ENCODE measurements at places on chromosomes 3 and 15.

DNA sequence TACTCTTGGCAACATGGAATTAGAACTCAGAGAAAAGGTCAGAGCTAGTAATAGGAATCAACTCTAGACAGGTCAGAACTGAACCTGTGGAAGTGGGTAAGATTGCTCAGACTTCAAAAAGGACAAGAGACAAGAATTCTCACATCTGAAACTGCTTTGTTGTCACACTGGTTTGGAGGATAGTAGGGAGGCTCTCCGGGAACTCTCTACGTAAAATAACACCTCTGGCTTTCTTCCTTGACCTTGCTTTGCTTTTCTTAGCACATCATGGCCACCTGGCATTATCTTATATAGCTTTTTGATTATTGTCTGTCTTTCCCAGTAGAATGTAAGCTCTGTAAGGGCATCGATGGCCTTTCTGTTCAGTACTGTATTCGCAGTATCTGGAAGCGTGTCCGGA is 13.2 kb upstream of the NFKBIZ start:
- DNase-seq, result no peak

- DNase-seq, result no peak
Measured at GRCh38 chr3:182393830-182394367, 399.4 kb upstream of the ATP11B start.

DNA sequence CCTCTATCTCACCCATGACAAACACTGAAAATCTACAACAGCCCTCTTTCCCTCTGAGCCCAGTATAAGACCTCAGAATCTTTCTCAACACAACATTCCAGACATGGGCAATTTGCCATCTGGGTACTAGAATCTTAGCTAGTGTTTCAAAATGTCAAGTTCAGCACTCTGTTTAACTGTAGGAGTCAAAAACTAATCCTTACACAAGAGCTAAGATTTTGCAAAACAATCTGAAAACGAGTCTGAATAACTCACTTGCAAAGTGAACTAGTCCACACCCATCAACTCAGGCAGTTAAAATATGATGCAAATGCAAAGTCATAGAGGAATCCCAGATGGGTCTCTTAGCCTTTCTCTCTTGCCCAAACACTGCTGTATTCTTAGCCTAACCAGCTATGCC is 67.8 kb downstream of the GPR176 start:
- no peak for DNase-seq

- no peak for DNase-seq
Measured at GRCh38 chr3:40921251-40921650, 278.1 kb upstream of the CTNNB1 start.

DNA sequence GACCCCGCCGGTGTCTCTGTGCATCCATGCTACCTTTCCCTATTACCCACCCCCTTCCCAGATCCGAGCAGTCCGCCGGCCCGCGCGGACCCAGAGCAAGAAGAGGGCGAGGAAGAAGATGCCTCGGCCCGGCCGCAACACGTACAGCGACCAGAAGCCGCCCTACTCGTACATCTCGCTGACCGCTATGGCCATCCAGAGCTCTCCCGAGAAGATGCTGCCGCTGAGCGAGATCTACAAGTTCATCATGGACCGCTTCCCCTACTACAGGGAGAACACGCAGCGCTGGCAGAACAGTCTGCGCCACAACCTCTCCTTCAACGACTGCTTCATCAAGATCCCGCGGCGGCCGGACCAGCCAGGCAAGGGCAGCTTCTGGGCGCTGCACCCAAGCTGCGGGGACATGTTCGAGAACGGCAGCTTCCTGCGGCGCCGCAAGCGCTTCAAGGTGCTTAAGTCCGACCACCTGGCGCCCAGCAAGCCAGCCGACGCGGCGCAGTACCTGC is 788 bp downstream of the FOXB1 start:
- no peak for DNase-seq

DNA sequence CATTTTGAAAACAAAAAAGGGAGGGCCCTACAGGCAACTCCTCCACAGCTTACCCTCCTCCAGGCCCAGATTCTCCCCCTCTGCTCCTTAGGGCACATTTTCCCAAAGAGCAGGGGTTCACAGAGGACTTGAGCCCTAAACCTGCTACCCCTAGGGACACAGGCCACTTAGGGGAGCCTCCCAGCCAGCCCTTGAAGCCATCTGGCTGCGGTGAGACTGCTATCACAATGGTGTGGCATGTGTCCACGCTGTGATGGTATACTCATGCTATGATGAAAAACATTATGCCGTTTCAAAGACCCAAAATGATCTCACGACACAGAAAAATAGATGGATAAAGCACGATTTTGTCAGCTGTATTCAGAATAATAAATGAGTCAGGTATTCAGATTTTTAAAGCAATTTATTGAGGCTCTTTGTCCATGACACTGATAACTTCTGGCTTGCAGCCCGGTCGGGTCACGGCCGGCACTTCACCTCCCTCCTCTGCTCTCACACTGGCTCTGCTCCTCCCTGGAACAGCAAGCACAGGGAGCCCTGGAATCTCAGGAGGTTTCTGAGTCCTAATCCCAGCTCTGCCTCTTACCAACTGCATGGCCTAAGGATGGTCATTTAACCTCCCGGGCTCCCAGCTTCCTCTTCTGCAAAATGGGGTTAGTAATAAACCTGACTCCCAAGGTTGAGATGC is 115.3 kb downstream of the MEGF11 start:
- DNase-seq, result no peak

DNA sequence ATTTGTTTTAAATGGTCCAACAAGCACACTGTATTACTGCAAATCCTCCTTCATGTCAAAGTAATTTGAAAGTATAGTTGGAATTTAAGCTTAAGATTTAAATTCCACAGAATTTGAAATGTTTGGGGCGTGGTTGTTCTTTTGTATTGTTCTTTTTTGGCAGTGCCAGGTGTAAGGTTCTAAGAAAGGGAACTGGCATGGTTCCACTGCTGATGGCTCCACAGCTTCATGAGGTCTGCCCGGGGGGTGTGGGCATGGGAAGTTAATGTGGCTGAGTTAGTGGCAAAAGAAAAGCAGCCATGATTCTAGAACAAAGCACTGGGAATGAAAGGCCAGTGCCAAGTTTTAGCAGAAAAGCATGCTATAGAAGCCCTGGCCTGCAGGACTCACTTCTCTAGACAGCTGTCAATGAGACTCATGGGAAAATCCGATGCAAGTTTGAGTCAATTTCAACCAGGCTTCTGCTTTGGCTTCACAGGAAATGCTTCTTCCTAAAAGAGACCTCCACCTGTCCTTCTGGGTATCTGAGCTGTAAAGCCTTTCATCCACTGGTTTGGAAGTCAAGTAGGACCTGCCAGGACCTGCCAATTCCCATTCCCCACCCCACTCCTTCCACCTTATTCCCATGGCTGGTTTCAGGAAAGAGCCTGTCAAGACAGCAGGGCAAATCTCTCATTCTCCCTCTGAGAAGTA is 18.9 kb downstream of the CDCP1 start:
- DNase-seq, result no peak

DNA sequence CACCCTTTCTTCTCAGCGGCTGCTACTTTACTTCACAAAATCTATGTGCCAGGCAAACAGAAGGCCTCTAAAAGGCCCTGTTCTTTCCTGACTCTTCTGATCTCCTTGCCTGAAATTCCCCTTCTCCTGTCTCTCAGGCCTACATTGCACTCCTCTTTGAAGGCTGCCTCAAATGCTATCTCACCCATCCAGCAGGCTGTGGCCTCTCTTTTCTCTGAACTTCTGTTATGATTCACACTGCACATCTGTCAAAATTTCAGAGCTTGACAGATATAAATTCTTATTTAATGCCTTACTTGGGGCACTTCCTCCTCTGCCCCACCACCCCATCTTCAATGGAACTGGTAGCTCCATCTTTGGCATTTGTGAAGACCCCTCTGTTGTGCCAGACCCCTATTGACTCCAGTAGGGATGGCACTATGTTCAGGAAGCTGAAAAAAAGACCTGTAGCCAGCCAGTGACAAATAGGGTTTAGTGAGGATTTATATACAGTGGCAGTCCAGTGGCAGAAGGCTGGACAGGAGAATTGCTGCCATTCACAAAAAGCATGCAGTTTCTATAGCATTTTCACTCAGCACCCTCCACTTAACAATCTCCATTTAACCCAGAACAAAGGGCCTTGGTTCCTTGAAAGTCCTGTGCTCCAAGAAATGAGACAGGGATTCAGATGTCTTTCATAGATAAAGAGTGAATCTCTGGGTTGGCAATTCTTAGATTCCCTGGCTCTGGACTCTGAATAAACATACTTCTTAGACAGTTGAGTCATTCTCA is 415.8 kb upstream of the GRM7 start:
- no peak for DNase-seq

DNA sequence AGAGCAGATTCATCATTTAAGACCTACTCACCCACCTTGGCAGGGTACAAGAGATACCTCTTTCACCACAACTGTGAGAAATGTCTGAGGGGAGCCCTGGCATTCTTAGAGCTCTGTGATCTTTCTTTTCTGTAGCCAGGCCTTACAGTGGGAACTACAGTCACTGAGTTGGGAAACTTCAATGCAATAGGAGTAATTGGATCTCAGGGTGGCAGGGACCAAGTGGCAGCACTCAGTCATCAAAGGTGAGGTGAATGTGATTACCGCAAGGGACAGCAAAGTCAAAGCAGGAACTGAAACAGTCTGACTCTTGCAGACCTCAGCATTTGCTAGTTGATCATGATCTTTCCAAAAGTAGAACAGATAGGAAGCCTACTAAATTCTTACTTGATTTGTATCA is 7.2 kb upstream of the MCF2L2 start:
- peak; percentile 21 for DNase-seq

GRCh38 chr3:15092686-15093085 is 6.3 kb downstream of the RBSN start:
- DNase-seq, result no peak

DNA sequence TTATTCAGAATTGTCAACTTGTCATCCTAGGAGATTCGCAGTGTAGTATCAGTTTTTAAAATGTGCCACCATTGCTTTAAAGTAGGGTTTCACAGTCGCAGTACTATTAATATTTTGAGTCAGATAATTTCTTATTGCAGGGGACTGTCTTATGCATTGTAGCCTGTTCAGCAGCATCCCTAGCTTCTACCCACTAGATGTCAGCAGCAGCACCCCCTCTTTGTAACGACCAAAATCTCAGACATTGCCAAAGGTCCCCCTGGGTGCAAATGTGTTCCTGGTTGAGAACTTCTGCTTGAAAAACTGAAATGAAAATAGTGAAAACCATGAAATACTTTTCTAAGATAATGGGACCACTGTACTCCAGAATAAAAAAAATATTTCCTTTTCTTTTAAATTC is 474.8 kb downstream of the CNTN3 start:
- no peak for DNase-seq

DNA sequence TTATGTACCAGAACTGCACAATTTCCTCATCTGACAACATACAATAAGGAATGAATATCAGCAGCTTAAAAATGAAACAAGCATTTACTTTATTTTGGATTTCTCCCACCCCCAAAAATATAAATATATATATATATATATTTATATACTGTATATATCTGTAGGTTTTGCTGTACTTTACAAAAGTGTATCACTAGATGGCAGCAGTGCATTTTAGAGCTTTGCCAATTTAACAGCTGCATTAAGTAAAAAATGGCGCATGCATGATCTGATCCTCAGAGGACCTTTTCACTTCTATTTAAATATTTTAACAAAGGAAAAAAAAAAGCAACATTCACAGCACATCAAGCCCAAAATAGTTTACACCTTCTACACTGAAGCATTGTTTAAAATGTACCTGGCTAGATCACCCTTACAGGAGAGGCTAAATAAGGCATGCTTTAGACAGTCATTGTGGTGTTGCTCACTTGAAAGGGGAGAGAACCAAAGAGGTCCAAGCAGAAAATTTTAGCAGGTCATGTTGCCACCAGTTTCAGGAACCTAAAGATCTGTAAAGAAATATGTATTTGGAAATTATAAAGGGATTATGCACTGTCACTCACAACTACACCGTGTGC is 72.6 kb downstream of the NPTN start:
- peak; percentile 77 for DNase-seq

DNA sequence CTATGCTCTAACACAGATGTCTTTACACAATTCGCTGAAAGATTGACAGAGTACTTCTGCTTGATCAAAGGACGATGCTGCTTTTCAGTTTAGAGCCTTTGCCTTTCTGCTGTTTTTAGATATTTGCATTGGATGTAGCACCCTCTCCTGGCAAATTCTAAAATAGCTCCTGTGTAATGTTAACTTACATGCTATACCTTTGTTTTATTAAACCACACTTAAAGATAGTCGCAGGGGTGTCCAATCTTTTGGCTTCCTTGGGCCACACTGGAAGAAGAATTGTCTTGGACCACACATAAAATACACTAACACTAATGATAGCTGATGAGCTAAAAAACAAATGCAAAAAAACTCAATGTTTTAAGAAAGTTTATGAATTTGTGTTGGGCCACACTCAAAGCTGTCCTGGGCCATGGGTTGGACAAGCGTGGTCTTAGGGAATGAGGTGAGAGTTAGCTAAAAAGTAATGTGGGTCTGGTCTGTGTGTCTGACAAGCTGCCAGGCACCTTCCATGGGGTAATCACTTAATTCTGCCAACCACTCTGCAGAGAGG is 62.9 kb downstream of the ATG7 start:
- DNase-seq, result peak; percentile 65

GRCh38 chr3:175526191-175526590 is 667.1 kb downstream of the NAALADL2 start:
- no peak for DNase-seq

DNA sequence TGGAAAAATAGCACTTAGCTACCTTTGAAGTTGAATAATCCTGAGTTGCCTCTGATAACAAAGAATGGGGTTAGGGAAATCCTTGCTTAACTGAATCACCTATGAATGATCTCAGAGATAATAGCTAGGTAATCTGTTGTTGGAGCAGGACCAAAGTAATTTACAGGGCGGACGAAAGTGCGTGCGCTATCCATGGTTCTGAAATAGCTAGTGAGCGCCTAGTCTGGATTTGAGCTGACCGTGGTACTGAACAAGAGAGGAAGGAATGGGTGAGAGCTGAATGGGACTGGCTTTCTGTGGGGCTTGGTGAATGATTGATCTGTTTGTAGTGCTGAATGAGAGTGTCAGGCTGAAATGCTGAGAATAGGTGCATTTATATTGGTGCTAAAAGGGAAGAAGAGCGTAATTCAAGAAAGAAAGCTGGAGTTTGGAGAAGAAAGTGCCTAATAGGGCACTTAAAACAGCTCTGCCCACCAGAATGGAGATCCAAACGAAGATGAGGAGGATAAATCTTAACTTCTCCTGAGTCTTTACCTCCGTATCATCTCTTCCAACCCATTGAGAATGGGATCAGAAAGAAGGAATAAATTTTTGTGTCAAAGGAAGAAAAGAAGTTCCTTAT is 10.1 kb downstream of the SCN10A start:
- DNase-seq, result peak; percentile 52

GRCh38 chr3:55124371-55124770 is 196.5 kb upstream of the LRTM1 start:
- DNase-seq, result no peak

Measured in inflammatory macrophage (primary cell).